ENCODE measurements at places on chromosomes 2 and 18. TPM values are rescaled to one million over a fixed set of nuclear protein-coding genes. Genes with fewer than 3 reads are reported as not detected.
A peak's percentile ranks its signal among the peaks of the same experiment; 100 is the strongest.

DNA sequence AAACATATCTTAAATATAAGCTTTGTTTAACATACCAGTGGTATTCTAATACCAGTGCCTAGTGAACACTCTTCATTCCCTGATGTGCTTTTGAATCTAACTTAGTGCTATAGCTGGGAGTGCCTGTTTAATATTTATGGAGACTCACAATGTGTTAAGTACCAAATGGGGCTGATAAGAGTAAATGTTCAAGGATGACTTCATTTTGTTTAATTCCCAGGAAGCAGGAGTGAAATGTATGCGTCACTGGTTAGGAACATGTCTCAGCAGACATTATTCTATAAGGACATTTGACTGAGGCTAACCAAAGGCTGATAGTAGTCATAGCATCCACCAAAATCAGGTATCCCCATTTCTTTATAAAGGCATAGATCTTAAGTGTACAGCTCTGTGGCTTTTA lies 31.7 kb upstream of the LINC00305 start:
- H3K4me3 ChIP-seq: no peak overlapping the region
- no peak overlapping the region for H3K27ac ChIP-seq
- DNase-seq: no peak
- no peaks in the 10 kb centered on the region for H3K4me1 ChIP-seq
- no peaks in the 10 kb centered on the region for H3K27me3 ChIP-seq

- H3K36me3 ChIP-seq: no peaks in the 10 kb centered on the region
- H3K4me1 ChIP-seq: peaks cover under 1% of the 10 kb centered on the region
- H3K27ac ChIP-seq: no peak overlapping the region
- no peaks in the 10 kb centered on the region for H3K27me3 ChIP-seq
- H3K4me3 ChIP-seq: no peak overlapping the region
Observed at GRCh38 chr2:196409376-196409775, 230.1 kb upstream of the CCDC150 start.

DNA sequence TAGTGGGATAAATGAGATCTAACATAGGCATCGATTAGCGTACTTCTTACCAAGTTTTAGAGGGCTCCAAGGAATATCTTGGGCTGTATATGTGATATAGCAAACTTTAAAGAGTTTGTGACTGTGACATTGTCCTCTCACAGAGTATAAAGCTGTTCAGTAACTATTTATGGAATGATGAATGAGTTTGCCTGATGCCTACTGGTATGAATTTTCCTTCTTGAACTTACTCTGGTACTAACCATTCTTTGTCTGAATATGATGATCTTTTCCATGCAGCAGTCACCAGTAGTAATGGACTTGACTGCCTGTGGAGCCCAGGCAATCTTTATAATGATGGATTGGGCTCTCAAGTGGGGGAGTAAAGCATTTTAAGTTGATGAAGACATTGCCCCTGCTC lies 120.5 kb downstream of the PARD3B start:
- H3K4me1 ChIP-seq: peaks cover 34% of the 10 kb centered on the region
- H3K27ac ChIP-seq: peak overlapping the region; percentile 99
- H3K4me3 ChIP-seq: no peak overlapping the region
- DNase-seq: no peak
- no peaks in the 10 kb centered on the region for H3K36me3 ChIP-seq

GRCh38 chr2:191631754-191632153 lies 46.2 kb upstream of the NABP1 start:
- H3K27me3 ChIP-seq: no peaks in the 10 kb centered on the region
- H3K4me3 ChIP-seq: no peak overlapping the region
- no peak overlapping the region for H3K27ac ChIP-seq
- H3K36me3 ChIP-seq: no peaks in the 10 kb centered on the region
- peak; percentile 24 for DNase-seq
- H3K4me1 ChIP-seq: peaks cover 62% of the 10 kb centered on the region

GRCh38 chr2:29921560-29921915 lies at the start of gene ALK:
Gene ALK (minus strand): TSS chr2:29921586. CDS start chr2:29920659, 927 bp downstream.
- no peak within 1 kb of the TSS for H3K4me3 ChIP-seq
- H3K27me3 ChIP-seq: peaks cover 35% of the 10 kb centered on the region
- DNase-seq: peak; percentile 15
- H3K27ac ChIP-seq: no peak within 1 kb of the TSS
- H3K36me3 ChIP-seq: no peaks in the 10 kb centered on the region

DNA sequence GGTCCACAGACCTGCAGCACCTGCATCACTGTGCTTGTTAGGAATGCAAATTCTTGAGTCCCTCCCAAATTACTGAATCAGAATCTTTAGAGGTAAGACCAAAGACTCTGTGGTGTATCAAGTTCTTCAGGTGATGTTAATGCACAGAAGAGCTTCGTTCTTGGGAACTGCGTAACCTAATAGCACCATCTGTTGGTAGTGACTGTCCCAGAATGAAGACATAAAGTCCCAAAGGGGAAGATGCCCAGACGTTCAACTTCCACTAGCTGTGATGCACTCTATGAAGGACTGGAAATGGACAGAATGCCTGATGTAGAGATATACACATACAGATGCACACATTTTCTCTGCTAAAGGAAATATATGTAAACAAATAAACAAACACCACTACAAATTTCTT lies 576.0 kb downstream of the LRP1B start:
- peaks cover 4% of the 10 kb centered on the region for H3K4me1 ChIP-seq
- no peak overlapping the region for H3K27ac ChIP-seq

- no peak overlapping the region for H3K27ac ChIP-seq
- H3K4me3 ChIP-seq: no peak overlapping the region
- H3K36me3 ChIP-seq: no peaks in the 10 kb centered on the region
- no peak for DNase-seq
Observed at GRCh38 chr2:40507432-40507831, 55.5 kb upstream of the SLC8A1 start.

GRCh38 chr2:188984065-188984491 lies 9.9 kb downstream of the COL3A1 start:
- H3K27me3 ChIP-seq: no peaks in the 10 kb centered on the region
- H3K27ac ChIP-seq: peak overlapping the region; percentile 59
- H3K4me1 ChIP-seq: peaks cover 22% of the 10 kb centered on the region
- H3K36me3 ChIP-seq: peaks cover 51% of the 10 kb centered on the region
- no peak overlapping the region for H3K4me3 ChIP-seq

- no peaks in the 10 kb centered on the region for H3K4me1 ChIP-seq
- H3K36me3 ChIP-seq: no peaks in the 10 kb centered on the region
- H3K4me3 ChIP-seq: no peak overlapping the region
- no peak overlapping the region for H3K27ac ChIP-seq
Observed at GRCh38 chr2:154289870-154290269, 408.6 kb upstream of the KCNJ3 start.

DNA sequence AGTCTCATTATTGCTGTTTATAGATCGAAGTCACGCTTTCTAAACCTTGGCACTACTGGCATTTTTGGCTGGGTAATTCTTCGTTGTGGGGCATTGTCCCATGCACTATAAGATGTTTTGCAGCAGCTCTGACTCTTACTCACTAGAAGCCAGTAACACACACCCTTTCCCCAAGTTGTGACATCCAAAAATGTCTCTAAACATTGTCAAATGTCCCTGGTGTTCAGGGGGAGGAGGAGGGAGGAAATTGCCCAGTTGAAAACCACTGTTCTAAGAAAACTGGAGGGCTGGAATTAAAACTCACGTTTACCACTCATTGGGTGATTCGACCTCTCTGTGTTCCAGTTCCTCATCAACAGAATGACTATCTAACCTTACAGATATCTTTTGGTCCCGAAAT lies 115.7 kb upstream of the KLF7 start:
- no peak for DNase-seq
- H3K36me3 ChIP-seq: no peaks in the 10 kb centered on the region
- H3K27ac ChIP-seq: no peak overlapping the region
- H3K4me3 ChIP-seq: no peak overlapping the region

- no peaks in the 10 kb centered on the region for H3K27me3 ChIP-seq
- H3K4me1 ChIP-seq: no peaks in the 10 kb centered on the region
- H3K4me3 ChIP-seq: no peak overlapping the region
- H3K36me3 ChIP-seq: no peaks in the 10 kb centered on the region
- DNase-seq: no peak
Observed at GRCh38 chr2:193517615-193518014, 1322.9 kb upstream of the TMEFF2 start.

GRCh38 chr2:28201671-28202180 lies 190.9 kb upstream of the FOSL2 start:
- H3K36me3 ChIP-seq: no peaks in the 10 kb centered on the region
- no peaks in the 10 kb centered on the region for H3K27me3 ChIP-seq
- no peak overlapping the region for H3K27ac ChIP-seq
- H3K4me1 ChIP-seq: peaks cover 3% of the 10 kb centered on the region
- no peak overlapping the region for H3K4me3 ChIP-seq

DNA sequence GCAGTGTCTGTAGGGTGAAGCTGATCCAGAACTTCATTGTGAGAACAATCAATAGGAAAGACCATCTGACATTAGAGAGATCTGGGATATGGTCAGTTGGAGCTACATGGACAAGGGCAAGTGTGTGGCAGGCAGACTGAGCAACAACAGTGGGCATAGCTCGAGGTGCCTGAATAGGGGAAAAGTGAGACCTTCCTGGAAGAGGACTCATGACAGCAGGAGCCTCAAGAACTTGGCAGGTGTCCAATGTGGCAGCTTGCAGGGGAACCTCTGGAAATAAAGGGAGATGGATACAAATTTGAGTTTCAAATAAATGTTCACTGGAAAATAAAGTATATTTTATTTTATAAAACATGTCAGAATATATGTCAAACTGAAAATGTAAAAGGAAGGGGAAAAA lies 117.9 kb downstream of the TANC1 start:
- H3K4me1 ChIP-seq: peaks cover 56% of the 10 kb centered on the region
- no peaks in the 10 kb centered on the region for H3K36me3 ChIP-seq
- DNase-seq: no peak

GNLY gene
- not detected for total RNA-seq

RFTN2 gene
- 0.21 TPM for total RNA-seq

KCTD1 gene
- 11.9 TPM for total RNA-seq

TMEFF2 gene
- total RNA-seq: 0.25 TPM

TUBA3D gene
- total RNA-seq: not detected

ESPNL gene
- total RNA-seq: 6.9 TPM

LAMA3 gene
- 0.25 TPM for total RNA-seq

ABCG5 gene
- not detected for total RNA-seq

Measured in SJSA1 (cell line).